CD4-positive, alpha-beta T cell treated with Interferon alpha-2 for 1 hour (primary cell): ENCODE measurements at places on chromosomes 6 and 20.

GRCh38 chr6:79034865-79035264 is 43.2 kb downstream of the PHIP start:
- no peak for DNase-seq

DNA sequence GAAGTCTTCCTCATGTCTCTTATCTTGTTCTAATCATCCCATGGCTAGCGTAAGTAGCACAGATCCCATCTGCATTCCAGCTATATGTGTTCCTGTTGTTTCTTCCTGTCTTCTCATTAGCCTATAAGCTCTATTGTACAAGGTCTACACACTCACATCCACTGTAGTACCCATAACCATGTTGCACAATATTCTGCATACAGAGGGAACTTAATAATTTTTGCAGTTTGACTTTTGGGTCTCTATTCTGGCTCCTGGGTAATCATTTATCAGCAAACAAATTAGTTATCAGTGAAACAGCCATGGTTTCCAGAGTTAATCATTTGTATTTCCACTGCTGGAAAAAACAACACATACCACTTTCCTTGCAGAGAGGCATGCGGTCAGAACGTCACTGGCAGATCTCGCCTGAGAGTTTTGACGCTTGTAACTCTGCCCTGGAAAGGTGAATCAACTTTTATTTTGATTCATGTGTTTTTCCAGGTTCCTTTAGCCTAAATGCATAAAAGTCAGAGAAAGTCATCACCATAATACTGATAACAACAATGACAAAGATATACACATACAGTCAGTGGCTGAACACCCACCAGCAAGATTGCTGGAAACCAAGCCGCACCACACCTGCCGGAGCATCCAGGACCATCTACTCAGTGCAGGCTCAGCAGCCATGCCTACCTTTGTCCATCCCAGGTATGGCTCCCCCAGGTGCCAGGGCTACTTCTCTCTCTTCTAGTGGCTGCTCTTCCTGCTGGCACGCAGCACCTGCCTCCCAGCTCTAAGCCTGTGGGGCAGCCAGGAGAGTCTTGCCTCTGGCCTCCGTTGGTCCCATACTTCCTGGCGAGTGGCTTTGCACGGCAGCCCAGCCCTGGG is 158.2 kb downstream of the QRSL1 start:
- no peak for DNase-seq

DNA sequence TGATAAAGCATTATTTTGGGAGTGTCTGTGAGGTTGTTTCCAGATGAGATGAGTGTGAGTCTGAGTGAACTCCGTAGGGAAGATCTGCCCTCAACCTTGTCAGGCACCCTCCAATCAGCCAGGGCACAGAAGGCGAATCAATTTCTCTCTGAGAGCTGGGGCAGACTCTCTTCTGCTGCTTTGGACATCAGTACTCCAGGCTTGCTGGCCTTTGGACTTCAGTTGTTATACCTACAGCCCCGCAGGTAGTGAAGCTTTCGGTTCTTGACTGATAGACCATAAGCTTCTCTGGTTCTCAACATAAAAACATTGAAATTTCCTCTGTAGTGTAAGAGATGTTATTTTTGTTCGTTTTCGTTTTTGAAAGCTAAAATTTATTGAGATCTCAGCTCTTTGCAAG is 71.4 kb downstream of the MAFB start:
- DNase-seq = no peak

GRCh38 chr6:168370310-168370991 is 50.9 kb upstream of the DACT2 start:
- peak; percentile 46 for DNase-seq

GRCh38 chr6:150685860-150686259 is 86.2 kb downstream of the PLEKHG1 start:
- peak; percentile 63 for DNase-seq

GRCh38 chr6:169857343-169858292 is 106.2 kb downstream of the ERMARD start:
- no peak for DNase-seq

DNA sequence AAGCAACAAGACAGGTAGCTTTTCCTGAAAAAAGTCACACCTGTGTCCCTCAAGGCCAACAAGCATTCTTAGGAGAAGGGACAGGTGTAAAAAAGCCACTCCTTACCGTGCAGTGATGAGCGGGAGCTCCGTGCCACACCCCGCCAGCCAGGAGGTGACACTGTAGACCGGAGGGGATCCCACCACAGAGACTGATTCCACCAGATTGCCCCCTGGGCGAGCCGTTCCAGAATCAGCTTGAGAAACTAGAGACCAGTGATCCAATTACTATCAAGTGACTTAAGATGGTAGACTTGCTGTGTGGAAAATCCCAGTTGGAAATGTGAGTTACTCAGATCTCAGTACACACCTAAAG is 37.4 kb downstream of the PKHD1 start:
- no peak for DNase-seq

DNA sequence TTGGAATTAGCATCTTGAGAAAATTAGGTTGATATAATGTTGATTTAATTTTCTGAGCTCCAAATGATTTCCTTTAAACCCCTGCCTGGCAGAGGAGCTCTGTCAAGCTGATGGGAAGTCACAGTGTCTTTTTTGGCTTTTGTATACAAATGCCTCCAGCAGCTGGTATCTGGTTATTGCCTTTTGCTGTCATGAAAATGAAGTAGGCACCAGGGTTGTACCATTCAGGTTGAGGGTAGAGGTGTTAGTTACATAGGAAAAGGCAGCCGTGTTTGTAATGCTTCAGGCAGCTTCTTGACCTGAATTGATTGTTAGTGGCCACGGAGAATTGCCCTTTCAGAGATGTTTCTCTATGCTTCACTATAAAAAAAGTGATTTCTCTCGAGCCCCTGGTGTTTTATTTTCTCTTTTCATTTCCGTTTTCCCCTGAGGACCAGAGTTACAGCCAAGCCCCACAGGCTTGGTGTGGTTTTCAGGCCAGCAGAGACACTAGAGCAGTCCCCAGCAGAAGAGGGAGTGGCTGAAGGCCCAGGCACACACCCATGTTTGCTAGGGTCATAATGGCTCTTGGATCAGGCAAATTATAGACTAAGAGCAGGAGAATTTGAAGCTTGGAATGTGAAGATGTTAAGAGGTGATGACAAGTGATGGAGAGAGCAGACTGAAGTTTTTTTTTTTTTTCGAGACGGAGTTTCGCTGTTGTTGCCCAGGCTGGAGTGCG is 21.6 kb downstream of the CMTR1 start:
- DNase-seq = no peak

DNA sequence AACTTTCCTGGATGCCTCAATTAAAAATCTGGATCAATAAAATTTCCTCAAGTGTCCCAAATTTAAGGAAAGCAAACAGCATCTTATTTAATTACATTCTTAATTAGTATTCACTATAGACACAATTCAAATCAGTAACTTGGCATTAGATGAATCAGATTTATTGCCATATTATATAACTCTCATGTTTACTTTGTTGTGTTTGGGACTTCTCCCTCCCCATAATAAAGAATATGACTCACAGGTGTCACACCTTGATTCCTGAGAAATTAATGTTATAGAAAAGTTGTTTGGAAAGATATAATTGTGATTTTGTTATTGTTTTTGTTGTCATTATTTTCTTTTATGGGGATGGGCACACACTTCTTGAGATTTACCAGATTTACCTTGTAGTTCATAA is 18.4 kb downstream of the EYA4 start:
- DNase-seq = no peak

DNA sequence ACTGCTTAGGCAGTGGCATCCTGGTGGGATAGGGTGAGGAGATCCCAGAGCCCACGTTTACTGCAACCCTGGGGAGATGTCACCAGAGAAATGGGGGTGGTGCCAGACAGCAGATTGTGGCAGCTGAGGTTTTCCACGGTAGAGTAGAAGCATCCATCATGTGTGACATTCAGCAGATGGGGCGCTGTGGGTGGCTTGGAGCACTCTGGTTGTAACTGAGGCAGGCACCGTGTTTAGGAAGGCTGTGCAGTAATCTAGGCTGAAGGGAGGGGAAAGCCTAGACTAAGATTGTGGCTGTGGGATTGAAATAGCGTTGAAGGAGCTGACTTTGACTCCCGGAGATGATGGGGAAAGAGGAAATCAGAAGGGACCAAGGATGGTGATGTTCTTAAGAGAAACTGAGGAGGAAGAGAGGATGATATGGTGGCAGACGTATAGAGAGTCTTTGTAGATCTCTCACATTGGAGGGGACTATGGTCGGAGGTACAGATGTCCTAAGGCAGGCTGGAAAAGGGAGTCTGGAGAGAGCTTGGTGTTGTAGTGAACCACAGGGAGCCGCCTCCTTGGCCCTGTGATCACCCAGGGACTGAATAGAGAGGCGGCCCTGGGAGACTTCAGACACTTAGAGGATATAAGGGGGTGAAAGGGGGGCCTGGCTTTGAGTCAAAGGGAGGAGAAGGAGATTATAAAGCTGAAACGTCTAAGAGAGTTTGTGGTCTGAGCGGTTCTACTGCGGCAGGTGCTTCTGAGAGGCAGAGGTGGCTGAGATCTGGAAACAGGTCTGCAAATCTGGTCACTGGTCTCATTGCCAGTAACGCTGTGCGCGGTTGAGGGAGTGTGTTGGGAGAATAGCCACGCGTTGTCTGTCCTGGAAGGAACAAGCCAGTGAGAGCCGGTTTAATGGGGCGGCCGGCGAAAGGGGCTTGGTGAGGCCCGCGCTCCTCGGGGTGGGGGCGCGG is 792 bp upstream of the MICA start:
- DNase-seq = peak; percentile 21
